Activated CD8-positive, alpha-beta memory T cell treated with anti-CD3 and anti-CD28 coated beads for 4 hours (primary cell): ENCODE measurements at places on chromosomes 3 and 15.

- no peak for DNase-seq
These were observed 84.9 kb downstream of the LRIG1 start for GRCh38 chr3:66415867-66416428.

- DNase-seq = no peak
These were observed 449.3 kb downstream of the GABRB3 start for GRCh38 chr15:26323566-26323965.

DNA sequence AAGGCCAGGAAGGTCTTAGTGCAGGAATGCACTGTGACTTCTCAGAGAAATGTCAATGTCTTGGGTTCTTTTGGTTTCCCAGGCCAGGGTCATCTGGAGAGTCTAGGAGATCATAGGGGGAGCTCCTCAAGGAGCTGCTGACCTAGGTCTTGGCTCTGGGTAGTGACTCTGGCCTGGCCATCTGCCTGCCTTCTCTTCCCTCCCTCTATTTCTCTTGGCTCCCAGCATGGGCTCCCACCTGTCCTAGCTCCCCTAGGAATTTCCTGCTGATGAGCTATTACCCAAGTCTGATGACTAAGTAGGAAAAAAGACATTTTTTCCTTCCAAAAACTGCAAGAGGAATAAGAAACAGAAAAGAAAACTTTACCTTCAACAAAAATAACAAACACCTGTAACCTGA is 57.4 kb downstream of the BSN start:
- DNase-seq = no peak

GRCh38 chr3:37041546-37042195 is 48.4 kb downstream of the MLH1 start:
- no peak for DNase-seq

DNA sequence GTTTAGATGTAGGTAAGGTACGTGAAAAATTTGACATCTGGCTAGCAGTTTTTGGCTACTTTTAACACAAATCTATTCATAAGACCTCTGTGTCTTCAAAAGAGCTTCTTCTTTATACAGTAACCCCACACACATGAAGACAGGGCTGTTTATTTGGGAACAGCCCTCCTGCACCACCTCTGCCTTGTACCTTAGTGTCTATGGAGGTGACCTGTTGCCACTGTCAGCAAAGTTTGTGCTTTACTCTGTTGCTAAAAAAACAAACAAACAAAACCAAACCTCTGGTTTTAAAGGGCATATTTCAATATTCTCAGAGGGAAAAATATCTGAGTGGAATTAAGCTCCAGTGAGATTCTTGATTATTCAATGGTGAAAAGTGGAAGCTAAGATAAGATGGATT is 122.0 kb downstream of the ARPP21 start:
- DNase-seq = no peak

GRCh38 chr3:106403371-106404145 is 534.7 kb upstream of the CBLB start:
- no peak for DNase-seq

DNA sequence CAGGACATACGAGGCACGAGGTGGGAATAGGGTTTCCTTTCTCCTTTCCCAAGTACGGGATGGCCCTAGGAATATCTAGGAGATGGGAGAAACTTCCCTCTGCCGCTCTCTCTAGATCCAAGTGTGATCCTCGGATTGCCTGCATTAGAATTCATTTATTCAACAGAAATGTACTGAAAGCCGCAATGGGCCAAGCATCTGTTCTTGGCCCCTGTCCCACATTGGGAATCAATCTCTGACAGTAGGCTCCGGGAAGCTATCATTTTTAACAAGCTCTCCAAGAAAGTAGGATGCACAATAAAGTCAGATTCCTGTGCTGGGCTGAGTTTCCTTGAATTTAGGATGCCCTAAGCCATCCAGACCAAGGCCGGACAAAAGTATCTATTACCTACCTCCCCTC is 37.2 kb upstream of the CA12 start:
- no peak for DNase-seq
